ENCODE measurements at places on chromosomes 11 and 22.

GRCh38 chr11:61059260-61059752, 43.0 kb upstream of the CD5 start:
- no peak for DNase-seq

GRCh38 chr22:42929838-42930155, 72.7 kb upstream of the ARFGAP3 start:
- no peak for DNase-seq

DNA sequence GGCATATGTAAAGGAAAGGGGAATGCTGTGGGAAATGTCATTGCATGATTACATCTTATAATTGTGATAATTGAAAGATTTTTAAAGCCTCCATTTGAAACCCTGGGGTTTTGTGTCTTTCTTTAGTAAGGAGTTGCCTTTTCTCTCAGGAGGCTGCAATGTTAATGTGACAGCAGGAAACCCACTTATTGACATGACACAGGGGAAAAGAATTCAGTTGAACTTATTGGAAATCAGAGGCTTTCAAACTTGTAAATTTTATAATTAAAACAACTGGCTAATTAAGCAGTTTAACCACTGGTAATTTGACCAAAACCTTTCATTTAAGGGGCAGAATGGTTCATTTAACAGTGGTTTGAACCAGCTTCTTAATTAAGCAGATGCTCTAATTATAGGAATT, 31.2 kb downstream of the MRPL48 start:
- DNase-seq = no peak

- DNase-seq = no peak
These were observed 1.9 kb upstream of the FAT3 start for GRCh38 chr11:92222701-92223100.

DNA sequence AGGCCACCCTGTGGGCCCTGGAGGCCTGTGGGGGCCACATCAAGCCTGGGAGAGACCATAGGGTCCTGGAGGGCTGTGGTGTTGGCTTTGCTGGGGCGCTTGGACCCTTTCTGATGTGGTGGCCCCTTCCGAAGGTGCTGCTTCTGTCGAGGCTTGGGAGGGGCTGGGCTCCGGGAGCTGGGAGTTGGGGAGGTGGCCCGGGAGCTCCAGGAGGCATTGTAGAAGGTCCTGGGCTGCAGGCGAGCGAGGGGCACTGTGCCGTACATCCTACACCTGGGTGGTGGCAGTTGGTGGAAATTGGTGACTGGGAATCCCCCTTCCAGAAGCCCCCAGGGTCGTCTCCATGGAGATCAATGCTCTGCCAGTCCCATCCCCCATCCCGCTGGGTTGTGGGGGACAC, 2.6 kb downstream of the PLA2G3 start:
- DNase-seq = no peak

GRCh38 chr11:121459413-121460017, 6.7 kb upstream of the SORL1-AS1 start:
- DNase-seq = no peak

DNA sequence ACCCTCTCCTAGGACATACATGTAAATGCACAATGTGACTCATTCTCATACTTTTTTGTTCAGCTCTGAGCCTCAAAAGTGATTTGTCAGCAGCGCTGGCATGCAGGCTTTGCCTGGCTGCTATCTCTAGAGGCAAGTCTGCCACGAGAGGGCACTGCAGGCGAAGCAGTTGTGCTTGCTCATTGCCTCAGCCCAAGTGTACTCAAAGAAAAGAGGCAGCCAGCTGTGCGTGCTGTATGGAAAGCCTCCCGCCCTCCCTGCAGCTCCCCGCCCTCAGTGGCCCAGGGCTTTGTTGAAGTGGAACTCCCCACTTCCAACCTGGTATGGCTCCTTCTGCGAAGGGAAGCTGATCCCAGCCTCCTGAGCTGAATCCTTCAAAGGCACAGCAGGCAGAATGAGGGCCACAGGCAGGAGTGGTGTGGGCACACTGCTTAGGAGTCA, 16.3 kb downstream of the SDHAF2 start:
- DNase-seq = peak; percentile 72

DNA sequence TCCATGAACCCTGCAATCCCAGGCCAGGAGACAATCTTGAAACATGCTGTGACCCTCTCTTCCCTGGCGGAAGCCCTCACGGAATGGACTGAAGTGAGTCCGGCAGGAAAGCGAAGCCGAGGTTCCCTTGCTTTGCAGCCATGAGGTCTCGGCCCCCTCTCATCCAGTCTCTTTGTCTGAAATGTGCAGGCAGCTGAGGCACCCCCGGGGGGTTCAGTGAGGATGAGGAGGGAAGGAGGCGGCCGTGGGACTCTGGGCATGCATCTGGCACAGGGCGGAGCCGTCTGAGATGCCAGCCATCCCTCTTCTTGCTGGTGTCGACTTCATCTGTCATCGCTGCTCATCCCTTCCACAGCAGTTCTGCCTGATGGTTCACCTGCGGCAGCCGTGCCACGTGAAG, 1485.7 kb downstream of the BRD1 start:
- no peak for DNase-seq

GRCh38 chr11:6027501-6027900, 3.1 kb downstream of the OR56A1 start:
- no peak for DNase-seq

DNA sequence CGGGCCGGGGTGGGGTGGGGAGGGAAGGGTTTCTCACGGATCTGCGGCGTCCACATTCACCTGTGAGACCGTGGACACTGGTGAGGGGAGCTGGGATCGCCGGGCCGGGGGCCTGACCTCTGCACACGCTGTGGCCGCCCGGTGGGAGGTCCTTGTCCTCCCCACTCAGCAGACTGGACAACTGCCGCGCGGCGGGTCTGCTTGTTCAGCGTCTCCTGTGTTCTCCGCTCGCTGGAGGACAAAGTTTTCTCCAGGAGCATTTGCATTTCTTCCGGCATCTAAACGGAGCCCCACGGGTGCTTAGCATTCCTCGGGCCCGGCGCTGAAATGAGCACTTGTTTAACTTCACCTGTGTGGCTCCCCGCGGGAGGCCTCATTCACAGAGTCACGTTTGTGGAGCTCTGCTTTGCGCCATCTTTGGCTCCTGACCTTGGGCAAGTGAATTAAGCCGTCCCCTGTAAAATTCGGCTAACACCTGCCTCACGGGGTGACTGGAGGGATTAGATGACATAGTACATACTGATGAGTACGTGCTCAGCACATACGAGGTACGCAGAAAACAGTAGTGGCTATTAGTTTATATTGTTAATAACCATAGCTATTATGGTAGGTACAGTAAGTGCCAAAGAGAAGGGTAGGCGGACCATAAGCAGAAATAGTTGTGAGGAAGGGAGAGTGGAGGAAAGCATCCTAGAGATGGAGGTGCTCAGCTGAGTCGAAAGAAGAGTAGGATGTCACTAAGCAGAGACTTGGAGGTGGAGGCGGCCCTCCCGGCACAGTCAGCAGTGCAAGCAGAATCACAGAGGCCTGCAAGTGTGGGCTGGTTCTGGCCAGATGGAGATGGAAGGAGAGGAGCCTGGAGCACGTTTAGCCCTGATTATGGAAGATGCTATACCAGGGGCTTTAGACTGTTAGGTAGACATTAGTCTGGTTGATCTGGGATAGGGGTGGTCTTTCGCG, 885 bp downstream of the TRMU start:
- DNase-seq = no peak

GRCh38 chr11:35615921-35616900, 2.0 kb upstream of the FJX1 start:
- DNase-seq = no peak

- DNase-seq = no peak
These were observed 47.9 kb upstream of the ADORA2A start for GRCh38 chr22:24379536-24379935.

Data from stimulated activated CD4-positive, alpha-beta T cell treated with anti-CD3 and anti-CD28 coated beads, Interleukin-15, amount 100 ng/mL, for 1 hour (primary cell).